GDM1 (cell line): ENCODE measurements at places on chromosomes 6 and 20.

GRCh38 chr20:198225-198624 lies 8.7 kb upstream of the DEFB128 start:
- no peak for DNase-seq

DNA sequence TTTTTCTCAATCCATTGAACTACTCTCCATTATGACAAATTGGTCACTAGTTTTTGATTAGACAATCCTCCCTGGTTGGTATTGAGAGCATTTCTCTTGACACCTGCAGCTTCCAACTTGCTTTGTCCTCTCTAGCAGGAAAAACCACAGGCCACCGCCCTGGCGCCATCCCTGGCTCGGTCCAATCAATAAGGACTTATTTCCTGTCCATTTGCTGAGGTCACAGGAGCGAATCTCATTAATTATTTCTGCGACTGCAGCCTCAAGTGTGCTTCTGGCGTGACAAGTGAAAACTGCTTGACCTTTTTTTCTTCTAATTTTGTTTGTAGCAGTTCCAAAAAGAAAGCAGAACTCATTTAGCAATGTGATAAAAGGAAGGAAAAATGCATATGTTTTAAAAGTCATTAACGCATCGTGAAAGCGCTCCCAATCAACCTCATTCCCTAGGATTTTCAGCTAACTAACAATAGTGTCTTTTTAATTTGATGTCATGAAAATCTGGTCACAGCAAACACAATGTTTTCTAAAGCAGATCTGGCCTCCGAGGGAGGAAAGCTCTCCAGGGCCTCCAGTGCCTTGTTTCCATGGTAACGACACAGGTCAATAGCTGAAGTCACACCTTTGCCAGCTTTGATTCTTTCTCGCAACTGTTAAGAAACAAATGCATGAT lies 39.0 kb upstream of the BEND3 start:
- no peak for DNase-seq

DNA sequence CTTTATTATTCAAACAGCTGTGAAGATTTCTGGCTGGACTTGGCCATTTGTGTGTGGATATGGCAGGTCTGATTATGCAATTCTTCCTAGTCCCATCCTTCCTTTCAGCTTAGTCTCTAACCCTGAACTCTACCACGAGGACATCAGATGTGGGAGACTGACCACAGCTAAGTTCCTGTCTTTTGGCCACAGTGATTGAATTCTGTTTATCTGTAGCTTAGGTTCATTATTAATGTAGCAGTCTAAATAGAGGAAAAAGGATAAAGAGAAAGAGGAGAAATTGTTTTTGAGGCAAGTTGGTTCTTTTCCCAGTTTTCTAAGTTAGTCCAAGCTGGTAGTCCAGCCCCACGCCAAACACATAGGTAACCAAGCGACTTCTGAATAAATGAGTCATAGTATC lies 598.9 kb downstream of the RFPL4B start:
- no peak for DNase-seq

GRCh38 chr20:35145141-35145564 lies 2.0 kb downstream of the EDEM2 start:
- peak; percentile 8 for DNase-seq

- no peak for DNase-seq
Measured at GRCh38 chr6:104887350-104887749, 27.6 kb upstream of the HACE1 start.

- DNase-seq, result no peak
Measured at GRCh38 chr6:17707371-17707651, 586 bp upstream of the NUP153 start.

- no peak for DNase-seq
Measured at GRCh38 chr6:150846641-150847040, 18.9 kb upstream of the MTHFD1L start.

- DNase-seq, result no peak
Measured at GRCh38 chr6:148811459-148811858, 64.6 kb downstream of the UST start.

DNA sequence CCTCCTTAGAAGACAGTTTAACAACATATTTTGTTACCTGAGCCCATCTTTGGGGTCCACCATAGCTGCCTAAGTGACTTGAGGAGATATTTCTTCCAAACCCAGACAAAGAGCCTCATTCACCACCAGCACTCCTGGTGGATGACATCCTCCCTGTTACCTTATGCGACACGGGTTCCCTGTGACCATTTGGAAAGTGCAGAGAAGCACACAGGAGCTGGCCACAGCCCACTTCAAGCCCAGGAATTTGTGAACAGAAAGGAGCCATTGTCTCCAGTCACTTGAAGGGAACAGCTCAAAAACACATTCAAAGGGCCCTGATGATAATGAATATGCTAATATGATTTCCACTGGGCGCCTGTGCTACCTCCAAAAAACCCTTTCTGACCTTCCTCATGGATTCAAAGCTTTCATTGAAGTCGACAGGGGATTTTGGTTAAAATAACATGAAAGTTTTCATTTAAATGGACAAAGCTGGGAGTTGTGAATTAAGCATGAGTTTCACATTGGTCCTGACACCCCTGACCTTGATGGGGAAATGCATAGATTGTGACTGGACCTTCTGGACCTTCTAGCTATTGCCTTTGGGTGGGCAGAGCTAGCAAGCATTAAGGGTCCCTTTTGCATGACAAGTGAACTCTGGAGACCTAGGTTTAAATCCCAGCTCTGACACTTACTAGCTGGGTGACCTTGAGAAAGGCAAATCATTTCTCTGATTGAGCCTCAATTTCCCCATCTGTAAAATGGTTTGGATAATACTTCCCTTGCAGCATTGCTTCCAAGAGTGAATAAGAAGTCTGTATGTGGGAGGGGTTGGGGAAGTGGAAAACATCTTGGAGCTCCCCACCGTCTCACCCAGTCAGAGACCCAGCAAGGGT lies 83.3 kb upstream of the SIRPA start:
- DNase-seq, result no peak

DNA sequence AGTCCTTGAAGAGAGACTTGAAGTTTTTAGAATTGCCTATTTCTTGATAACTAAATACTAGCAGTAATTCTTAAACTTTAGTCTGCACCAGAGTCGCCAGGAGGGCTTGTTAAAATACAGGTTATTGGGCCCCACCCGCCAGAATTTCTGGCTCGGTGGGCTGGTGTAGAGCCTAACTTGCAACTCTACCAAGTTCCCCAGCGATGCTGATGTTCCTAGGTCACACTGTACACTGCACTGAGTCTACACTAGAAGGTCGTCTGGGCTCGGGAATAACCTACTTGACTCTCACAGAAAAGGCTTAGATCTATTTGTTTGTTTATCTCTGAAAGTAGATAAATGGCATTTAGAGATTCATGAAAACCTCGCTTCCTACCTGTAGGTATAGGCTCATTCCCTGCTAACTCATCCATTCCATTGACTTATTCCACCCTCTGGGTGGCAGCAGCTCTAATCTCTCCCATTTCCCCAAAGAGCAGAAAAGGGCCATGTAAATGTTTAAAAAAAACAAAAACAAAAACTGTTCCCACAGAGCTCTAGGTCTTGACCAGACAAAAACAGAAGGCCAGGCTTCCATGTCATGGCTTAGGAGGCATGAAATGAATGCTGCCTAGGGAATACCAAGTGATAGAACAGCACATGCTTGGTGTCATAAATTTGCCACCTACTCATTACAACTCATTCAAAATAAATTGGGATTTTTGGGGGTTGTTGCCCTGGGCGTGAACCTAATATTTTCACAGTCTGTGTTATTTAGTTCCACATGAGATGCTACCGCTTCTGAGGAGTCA lies 292.1 kb downstream of the ADGB start:
- no peak for DNase-seq

DNA sequence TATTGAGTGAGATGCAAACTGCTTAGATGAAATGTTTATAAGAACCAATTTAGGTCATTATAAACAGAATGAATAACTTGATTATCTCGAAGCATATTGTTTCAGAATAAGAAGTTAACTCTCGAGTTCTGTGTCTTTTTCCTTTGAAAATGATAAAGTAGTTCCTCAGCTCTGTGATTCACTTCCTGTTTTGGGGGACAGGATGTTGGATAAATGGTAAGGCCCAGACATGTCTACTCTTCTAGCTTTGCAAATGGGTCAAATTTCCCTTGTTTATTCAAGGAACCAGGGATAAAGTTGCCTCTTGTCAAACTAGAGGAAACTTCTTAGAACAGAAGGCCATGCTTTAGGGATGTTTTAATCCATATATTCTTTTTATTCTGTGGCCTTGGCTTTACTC lies 246.9 kb downstream of the SOX4 start:
- DNase-seq, result no peak

DNA sequence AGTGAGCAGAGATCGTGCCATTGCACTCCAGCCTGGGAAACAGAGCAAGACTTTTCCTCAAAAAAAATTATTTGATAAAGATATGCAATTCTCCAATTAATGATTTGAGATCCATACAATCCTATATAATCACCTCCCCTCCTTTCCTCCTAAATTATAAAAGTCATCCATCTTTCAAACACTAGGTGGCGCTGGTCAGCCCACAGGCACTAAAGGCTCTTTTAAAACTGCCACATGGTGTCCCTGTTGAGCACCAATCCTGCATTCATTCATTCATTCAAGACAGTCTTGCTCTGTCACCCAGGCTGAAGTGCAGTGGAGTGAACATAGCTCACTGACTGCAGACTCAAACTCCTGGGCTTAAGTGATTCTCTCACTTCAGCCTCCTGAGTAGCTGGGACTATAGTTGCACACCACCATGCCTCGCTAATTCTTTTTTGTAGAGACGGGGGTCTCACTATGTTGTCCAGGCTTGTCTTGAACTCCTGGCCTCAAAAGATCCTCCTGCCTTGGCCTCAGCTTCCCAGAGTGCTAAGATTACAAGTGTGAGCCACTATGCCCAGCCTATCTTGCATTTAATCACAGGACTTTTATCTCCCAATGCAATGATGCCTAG lies 58.7 kb upstream of the SLC2A12 start:
- peak; percentile 18 for DNase-seq

GRCh38 chr20:51759769-51760510 lies 8.2 kb downstream of the ATP9A start:
- DNase-seq, result no peak

GRCh38 chr6:16762268-16762549 lies 949 bp upstream of the ATXN1 start:
- DNase-seq, result no peak

- DNase-seq, result no peak
Measured at GRCh38 chr6:52877168-52877567, 32.3 kb downstream of the GSTA3 start.

DNA sequence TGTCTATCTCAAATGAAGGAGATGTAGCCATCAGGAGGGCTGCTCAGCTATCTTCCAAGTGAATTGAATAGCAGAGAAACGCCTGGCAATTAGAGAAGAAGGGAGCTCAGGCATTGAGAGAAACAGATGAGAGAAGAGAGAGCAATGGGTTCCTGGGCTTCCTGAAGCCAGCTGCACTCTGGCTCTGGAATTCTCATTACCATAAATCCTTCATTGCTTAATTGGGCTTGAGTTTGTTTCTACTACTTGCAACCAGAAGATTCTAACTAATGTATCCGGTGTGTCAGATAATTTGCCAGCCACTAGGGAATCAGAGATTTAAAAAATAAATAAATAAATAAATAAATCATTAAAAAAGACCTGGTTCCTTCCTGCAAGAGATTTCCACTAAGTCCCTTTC lies 25.0 kb upstream of the CDKAL1 start:
- DNase-seq, result no peak
